ENCODE measurements at places on chromosomes 5 and 9.

- DNase-seq: no peak
These were observed 117.9 kb downstream of the MTX3 start for GRCh38 chr5:79873187-79873586.

DNA sequence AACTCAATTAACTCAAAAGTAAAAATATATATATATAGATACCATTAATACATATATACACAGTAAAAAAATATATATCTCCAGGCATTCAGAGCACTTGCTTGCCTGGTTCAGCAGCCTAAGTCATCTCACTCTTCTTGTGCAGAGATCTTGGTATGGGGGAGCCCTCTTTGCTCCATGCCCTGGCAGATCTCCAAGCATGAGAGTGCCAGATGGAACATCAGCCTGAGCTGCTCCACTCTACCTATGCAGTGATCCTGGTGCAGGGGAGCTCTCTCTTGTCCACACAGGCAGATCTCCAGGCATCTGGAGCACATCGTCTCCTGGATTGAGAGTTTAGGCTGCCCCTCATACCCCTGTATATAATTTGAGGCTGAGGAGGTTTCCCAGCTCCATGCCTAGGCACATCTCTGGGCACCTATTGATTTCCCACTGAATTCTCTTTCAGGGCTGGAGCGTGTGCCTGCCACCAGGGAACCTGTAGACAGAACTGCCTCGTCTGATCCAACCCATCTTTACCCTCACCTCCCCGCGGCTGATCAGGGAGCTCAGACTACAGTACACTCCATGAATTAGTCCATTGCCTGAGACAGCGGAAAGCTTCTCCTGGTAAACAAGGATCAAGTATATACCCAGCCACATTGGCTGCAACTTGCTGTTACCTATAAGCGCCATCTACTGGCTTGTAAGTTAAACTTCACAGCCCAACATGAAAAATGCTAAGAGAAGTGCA, 342.4 kb upstream of the GRIA1 start:
- DNase-seq: no peak

DNA sequence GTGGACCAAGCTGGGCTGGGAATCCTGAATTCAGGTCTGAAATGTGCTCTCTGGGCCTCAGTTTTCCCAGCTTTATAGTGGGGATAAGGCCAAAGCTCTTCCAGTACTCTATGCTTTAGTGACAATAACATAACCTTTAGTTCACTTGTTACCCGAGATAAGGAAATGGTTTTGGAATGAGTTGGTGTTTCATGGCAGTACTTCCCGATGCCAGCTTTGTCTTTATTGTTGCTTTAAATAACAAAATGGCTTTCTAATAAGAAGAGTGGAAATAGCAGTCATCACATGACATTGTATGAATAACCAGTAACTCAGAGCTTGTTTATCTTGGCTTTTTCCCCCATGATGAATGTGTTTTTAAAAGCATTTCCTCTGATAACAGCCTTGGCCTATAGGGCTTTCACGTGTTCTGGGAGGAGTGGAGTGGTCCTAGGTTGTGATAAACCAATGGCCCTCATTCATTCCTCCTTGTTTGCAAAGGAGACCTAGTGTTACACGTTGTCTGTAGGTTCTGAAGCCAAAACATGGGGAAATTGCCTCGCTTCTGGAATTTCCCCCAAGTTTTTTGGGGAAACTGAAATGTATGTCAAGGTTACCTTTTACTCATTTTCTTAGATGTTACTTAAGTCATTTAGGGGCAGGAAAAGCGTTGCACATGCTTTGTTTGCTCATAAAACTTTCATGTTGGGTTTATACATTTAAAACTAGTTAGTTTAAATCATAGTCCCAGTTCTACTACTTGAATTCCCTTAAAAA, 53.7 kb downstream of the ZNF618 start:
- no peak for DNase-seq

GRCh38 chr9:130144703-130145102, 27.5 kb upstream of the NCS1 start:
- no peak for DNase-seq

- DNase-seq: no peak
These were observed 79.9 kb downstream of the FNBP1 start for GRCh38 chr9:129962889-129963703.

- no peak for DNase-seq
These were observed 58.5 kb downstream of the ZNF462 start for GRCh38 chr9:106921341-106921899.

- DNase-seq: peak; percentile 9
These were observed 57.1 kb downstream of the GALNT12 start for GRCh38 chr9:98864281-98865174.

DNA sequence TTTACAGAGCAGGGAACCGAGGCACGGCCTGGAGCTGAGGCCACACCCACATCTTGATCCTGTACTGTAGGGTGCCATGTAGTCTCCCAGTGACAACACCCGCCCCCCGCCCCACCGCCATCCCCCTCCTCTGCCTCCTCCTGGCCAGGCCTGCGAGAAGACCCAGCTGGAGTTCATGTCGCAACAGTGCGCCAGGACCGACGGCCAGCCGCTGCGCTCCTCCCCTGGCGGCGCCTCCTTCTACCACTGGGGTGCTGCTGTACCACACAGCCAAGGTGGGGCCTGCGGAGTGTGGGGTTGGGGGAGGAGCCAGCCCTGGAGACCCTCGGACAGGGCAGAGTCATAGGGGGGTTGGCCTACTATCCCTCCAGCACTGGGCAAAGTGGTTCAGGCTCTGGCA, 14.5 kb downstream of the ADAMTS13 start:
- no peak for DNase-seq

DNA sequence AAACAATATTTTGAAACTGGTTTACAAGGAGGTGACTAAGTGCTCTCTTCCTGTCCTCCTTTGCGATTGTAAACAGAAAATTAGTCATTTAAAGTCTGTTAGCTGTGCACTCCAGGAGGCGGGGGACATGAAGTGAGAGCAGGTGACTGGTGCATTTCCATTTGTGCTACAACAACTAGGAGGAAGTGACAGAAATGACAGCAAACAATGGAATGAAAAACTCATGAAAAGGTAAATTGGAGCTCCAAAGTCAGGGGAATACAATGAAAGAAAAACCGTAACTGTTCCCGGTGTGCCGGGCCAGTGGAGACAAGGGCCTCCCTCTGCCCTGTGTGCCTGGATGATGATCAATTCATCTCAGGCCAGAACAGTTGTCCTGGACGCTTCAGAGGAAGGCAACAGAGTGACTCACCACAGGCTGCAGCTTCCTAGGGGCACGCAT, 439.9 kb downstream of the GADD45G start:
- no peak for DNase-seq

DNA sequence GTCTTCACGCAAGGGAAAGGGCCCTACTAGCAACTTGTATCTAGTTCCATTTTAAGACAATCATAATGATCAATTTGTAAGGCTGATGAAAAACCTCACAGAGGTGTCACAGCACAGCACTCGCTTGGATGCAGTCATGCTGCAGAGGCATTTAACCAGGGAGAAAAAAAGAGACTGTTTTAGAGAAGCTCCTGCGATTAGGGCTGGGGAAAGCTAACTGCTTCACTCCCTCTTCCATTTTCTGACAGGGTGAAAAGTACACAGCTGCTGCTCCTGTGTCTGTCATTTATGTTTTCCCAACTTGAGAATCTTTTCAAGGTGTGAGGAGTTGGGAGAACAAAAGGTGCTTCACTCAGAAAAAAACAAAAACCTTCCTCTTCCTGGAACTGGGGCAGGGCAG, 106.4 kb downstream of the CDK5RAP2 start:
- DNase-seq: no peak

GRCh38 chr5:106086352-106086751, 1584.4 kb downstream of the EFNA5 start:
- DNase-seq: no peak

- DNase-seq: no peak
These were observed 207.7 kb downstream of the PDE4D start for GRCh38 chr5:59685793-59686192.

- DNase-seq: no peak
These were observed 64.7 kb upstream of the XPA start for GRCh38 chr9:97761879-97762278.

GRCh38 chr5:19886123-19886917, 101.7 kb downstream of the CDH18 start:
- peak; percentile 34 for DNase-seq

DNA sequence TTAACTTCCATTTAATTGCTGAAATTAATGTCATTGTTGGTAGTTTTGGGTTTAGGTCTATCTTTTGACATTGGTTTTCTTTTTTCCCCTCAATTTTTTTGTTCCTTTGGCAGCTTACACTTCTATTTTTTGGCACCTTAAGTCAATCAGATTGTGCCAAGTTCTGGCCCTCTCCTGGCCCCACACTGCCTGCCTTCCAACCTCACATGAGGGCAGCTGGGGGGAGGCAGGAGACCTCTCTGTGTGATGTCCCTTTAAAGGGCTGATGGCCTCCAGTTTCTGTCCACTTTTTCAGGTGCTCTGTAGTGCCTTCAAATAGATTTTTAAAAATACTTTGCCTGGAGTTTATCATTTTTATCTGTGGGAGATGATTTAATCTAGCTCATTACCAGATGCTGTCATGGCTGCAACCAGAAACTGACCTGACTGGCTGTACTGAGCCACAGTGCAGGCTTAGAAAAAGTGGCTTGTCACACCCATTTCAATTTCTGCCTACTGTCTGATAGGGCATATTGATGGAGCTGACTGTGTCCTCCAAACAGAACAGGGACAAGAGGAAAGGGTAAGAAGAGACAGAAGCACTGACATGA, 196.6 kb downstream of the FANCC start:
- DNase-seq: no peak

GRCh38 chr5:65262649-65263059, 219.1 kb downstream of the ADAMTS6 start:
- DNase-seq: peak; percentile 87

DNA sequence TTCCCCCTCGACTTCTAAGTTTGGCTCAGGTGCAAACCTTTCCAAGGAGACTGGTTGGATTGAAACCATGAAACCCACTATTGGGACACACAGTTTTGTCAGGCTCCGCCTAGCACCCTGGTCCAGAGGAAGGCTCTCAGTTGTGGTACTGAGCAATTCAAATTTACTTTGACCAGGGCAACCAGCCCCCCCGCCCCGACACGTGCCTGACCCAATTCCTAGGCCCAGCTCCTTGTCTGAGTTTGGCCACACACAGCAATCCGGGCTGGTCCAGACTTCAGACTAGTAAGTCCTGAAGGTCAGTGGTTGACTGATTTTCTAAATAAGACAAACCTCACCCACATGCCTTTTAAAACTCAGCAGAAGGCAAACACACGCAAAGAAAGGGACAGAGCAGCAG, 132.7 kb downstream of the SLC12A2 start:
- DNase-seq: no peak

DNA sequence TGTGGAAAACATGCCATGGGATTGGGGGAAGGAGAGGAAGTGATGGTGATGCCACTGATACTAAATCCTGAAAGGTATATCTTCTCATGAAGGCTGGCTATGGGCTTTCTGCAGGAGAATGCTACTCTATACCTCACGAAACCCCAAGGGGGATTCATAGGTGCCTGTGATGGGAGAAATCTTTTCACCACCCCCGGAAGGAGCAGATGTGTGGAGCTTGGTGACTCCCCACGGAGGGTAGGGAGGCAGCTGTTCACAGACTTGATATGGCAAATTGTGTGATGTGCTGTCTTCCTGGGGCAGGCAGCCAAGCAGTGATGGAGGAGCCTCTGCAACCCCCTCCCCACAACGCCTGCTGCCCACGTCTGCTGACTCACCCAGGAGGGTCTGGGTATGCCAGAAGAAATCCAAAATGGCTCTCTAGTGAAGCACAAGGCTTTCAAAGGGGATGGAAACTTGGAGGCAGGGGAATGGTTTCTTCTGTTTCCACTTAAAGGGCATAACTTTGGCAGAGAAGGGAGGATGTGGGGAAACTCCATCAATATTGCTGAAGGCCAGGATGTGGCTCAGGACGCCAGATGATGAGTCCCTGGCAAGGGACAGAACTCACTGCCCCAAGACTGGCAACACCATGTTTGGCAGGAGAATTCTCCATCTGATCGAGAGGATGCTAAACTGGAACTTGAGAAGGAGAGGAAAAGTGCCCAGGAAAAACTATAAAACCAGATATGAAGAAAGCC, 188.3 kb downstream of the GABBR2 start:
- DNase-seq: no peak

DNA sequence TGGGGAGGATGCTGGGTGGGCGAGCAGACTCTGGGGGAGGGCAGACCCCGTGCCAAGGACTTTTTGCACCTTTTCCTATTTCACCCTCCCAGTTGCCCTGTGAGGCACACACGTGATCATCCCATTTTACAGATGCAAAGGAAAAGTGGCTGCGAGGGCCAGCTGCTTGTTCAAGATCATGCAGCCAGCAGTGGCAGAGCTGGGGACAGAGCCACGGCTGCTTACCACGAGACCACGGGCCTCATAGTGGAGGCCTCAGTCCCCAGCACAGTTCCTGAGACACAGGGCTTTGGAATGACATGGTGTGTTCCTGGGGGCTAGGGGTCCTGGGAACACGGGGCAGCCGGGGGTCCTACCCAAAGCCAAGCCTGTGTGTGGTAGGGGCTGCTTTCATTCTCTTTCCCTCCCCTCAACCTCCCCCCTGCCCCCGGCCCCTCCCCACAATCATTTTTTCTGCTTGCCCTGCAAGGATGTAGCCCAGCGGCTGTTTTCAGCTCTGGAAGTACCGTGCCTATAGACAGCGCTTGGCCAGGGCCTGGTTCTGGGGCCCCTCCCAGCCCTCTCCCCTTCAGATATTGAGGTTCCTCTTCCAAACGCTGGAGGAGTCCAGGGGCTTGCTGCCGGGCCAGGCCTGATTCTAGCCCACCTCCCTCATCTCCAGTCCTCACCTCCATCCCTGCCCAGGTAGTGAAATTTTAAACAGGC, 58.5 kb upstream of the IER5L start:
- DNase-seq: no peak

GRCh38 chr5:137296213-137296781, 202.8 kb downstream of the SPOCK1 start:
- DNase-seq: no peak
